ENCODE measurements at places on chromosomes 1 and 21. TPM values are rescaled to one million over a fixed set of nuclear protein-coding genes. Genes with fewer than 3 reads are reported as not detected.

Gene TCP10L
- total RNA-seq, result 13.7 TPM

Gene HMGCS2
- not detected for total RNA-seq

Gene PEX10
- 20.8 TPM for total RNA-seq

DNA sequence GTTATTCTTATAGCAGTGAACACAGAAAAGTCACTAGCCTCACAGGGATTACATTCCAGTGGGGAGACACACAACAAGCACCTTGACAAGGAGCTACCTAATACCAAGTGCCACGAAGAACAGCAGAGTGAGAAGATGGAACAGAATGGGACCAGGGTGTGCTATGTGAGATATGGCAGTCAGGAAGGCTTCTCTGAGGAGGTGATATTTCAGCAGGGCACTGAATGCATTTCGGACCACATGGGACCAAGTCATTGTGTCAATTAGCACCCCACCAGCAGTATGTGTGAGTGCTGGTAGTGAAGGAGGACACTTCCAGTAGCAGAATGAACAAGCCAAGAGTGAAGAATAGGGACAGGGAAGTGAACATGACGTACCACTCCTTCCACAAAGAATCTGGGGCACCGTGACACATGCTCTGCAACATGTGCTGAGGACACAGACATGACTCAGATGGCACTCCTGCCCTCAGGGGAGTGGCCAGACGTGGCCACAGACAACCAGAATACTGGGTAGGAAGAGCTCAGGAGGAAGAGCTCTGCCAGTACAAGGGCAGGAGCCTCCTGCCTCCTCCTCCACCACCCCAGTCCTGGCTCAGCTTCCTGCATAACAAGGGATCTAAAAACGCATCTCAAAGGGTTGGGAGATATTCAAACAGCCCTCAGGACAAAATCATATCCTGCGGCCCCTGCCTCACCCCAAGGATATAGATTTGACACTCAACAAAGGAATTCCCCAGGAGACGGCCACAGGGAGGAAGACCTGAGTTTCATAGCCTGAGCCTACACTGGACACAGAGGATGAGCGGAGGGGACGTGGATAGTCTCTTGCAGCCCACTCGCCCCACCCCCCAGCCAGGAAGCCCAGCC is 102.5 kb downstream of the TRABD2B start:
- no peak for DNase-seq

- no peak for DNase-seq
Measured at GRCh38 chr1:43067977-43068751, 103.9 kb downstream of the EBNA1BP2 start.

- no peak for DNase-seq
Measured at GRCh38 chr1:66778969-66779368, 22.1 kb downstream of the INSL5 start.

All from dorsolateral prefrontal cortex (tissue), 122 donors.